Pericardium fibroblast (primary cell): ENCODE measurements at places on chromosomes 2 and 18. TPM values are rescaled to one million over a fixed set of nuclear protein-coding genes. Genes with fewer than 3 reads are reported as not detected.

NEUROD1 gene
- not detected in 2 replicates for total RNA-seq

GPD2 gene
- 14.3 and 36.6 TPM in 2 replicates for total RNA-seq

SH2D6 gene
- not detected in 2 replicates for total RNA-seq

TMEM237 gene
- 32.5 and 51.0 TPM in 2 replicates for total RNA-seq

MBP gene
- 12.9 and 16.1 TPM in 2 replicates for total RNA-seq

SERPINB10 gene
- 5.4 TPM in 1 of 2 replicates, not detected in the other for total RNA-seq

OBSL1 gene
- total RNA-seq: 108 and 140 TPM in 2 replicates

PDIA6 gene
- total RNA-seq: 182 and 274 TPM in 2 replicates

DQX1 gene
- total RNA-seq: not detected in 2 replicates

HOXD13 gene
- not detected in 2 replicates for total RNA-seq

ACTR1B gene
- total RNA-seq: 38.9 and 41.2 TPM in 2 replicates

SPAG16 gene
- 26.4 and 36.9 TPM in 2 replicates for total RNA-seq
